Effector CD4-positive, alpha-beta T cell (primary cell): ENCODE measurements at places on chromosomes 3 and 15.

DNA sequence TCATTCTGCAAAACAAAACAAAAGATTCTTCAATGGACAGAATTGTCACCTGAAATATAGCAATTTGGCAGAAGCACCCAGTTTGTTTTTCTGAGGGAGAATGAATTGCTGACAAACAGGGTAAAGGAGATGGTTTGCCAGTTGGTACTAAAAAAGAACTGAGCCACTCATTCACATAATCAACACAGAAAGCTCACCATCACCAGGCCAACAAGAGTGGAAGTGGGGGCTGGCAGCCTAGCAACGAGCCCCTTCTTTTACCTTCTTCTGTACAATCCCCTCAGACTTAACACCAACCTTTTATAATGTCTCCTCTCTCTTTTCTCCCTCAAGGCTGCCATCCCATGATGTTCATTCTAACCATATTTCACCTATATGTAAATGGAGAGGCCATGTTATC, 5.9 kb downstream of the TOP2B start:
- DNase-seq = no peak

DNA sequence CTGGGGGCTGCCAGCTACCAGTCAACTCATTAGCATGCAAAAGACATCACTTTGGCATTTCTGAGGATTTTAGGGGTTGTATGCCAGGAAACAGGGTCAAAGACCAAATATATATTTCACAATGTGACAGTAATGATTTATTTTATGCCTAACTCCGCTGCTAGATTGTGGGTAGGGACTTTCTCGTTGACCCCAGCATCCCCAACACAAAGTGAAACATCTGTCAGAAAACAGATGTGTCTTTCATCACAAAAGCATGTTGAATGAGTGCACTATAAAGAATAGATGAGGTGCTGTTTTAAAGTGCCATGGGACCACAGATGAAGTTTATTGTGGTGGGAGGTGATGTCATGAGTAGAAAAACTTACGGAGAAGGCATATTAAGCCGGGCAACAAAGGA, 59.7 kb downstream of the ITPR1 start:
- DNase-seq = no peak

DNA sequence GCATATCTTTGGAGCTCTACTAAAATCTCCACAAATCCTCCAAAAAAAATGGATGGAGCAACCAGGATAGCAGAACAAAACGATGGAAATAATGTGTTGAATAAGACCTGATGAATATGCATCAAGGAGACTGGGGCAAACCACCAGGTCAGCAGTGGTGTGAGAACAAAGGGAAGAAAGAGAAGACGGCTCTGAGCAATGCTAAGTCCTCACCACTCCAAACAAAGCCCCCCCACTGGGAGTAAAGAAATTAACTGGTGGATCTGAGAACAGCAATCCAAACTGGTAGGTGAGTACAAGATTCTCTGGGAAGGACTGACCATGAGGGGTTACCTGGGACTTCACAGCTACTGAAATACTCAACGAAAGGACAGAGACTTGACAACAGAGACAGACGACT, 977.3 kb downstream of the TBL1XR1 start:
- DNase-seq = no peak

- DNase-seq = no peak
Observed at GRCh38 chr3:52002748-52003147, 7.1 kb upstream of the RPL29 start.

- no peak for DNase-seq
Observed at GRCh38 chr3:21292971-21293370, 458.0 kb downstream of the ZNF385D start.

- DNase-seq = no peak
Observed at GRCh38 chr3:50275996-50276761, 2.7 kb upstream of the LSMEM2 start.
